ENCODE measurements at places on chromosomes 16 and 17.

DNA sequence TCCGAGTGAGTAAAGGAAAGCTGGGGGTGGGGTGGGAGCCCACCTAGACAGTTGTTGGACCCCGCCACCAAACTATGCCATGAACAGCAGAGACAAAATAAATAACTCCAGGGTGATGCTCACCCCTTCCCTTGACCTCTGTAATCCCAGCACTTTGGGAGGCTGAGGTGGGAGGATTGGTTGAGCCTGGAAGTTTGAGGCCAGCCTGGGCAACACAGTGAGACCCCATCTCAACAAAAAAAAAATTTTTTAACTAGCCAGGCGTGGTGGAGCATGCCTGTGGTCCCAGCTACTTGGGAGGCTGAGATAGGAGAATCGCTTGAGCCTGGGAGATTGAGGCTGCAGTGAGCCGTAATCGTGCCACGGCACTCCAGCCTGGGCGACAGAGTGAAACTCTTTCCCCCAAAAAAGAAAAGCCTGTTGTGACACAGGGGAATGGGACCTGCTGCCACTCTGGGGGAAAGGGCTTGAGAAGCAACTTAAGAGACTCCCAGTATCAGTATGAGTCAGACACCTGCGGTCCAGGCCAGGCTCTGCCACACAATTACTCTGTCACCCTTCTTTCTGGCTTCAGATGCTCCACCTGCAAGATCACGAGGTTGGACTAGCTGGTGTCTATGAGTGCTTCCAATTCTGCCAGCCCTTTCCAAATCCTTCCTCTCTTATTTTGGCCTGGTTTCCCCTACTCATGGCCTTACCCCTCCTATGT, 5.0 kb downstream of the SGCA start:
- no peak for DNase-seq

DNA sequence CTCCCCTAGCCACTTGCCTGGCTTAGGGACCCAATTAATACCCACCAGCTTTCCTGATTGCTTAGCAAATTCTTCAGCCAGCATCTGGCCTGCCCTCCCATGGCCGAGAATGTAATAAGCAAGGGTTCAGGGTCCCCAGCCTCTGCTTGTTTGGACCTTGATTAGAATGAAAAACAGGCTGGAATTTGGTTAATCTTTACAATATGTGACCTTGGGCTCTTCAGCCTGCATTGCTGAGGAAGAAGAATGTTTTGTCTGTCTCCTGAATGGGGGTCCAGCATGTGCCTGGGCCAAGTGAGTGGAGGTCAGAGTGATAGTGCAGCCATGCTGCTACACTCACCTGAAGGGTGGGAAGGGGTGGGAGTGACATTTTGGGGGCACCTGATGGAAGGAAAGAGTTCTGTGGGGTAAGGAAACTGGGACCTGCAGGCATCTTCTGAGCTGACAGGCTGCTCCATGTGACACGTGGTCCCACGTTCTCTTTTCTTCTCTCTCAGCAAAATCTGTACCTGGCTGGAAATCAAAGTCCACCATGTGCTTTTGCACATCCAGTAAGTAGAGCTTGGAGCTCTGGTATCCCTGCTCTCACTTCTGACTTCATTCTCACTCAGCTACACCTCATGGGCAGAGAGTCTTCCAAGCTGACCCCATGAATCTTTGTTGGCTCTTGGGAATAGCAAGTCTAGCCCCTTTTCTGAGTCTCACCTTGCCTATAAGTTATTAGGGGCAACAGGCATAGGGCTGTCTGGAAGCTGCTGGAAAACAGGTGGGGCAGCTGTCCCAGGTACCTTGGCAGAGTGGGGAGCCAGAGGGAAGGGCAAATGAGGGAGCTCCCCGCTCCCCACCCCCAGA, 5.3 kb downstream of the TMEM106A start:
- no peak for DNase-seq

- DNase-seq, result no peak
Measured at GRCh38 chr16:56764835-56765234, 34.9 kb downstream of the NUP93 start.

DNA sequence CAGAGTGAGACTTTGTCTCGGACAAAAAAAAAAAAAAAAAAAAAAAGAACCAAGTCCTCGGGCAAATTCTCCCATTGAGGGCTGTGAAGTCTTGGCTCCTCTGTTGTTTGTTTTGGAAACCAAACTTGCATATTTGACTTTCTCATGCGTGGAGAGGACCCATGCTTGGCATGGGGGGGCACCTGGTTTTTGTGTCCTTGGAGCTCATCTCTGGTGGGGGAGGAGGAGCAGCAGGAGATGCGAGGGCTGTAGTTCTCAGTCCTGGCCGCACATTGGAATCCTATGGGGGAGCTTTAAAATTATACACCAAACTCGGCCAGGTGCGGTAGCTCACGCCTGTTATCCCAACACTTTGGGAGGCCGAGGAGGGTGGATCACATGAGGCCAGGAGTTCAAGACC, 74.5 kb downstream of the ABCC6 start:
- DNase-seq, result no peak

- DNase-seq, result no peak
Measured at GRCh38 chr16:65916995-65917394, 449.5 kb upstream of the CDH5 start.

DNA sequence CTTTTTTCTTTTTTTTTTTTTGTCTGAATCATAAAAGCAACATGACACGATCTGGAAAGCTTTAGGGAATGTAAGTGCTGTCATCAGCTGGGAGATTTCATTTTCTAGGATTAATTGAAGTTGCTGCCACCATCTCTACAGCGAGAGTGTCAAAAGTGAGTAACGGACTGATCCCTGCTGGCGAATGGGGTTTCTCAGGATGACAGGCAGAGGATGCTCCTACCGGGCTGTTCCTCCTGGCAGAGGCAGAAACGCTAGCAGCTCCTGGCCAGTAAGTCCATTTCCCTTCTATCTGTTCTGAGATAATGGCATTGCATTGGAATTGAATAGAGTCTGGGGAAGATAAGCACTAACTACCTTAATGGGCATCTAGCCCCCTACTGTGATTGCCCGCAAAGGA, 80.5 kb upstream of the KIFC3 start:
- DNase-seq, result no peak

GRCh38 chr17:79666111-79666510, 55.3 kb upstream of the RBFOX3 start:
- no peak for DNase-seq

GRCh38 chr17:4511199-4511932, 12.7 kb downstream of the SPNS2 start:
- DNase-seq, result no peak

DNA sequence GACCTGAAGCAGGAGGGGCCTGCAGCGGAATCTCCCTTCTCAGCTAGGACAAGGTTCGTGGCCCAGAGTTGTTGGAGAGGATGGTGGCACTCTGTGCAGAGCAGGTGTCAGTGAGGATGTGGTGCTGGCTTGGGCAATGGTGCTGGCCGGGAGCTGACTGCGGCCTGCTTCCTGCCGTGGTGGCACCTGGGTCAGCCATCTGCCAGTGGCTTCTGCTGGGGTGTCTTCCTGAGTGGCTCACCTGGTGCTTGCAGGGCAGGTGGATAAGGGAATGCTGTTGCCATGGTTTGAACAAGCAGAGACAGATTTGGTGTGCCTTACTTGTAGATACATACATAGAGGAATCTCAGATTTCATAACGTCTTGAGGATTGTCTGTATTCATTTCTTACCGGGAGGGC, 69.6 kb downstream of the SEC14L1 start:
- DNase-seq, result no peak

DNA sequence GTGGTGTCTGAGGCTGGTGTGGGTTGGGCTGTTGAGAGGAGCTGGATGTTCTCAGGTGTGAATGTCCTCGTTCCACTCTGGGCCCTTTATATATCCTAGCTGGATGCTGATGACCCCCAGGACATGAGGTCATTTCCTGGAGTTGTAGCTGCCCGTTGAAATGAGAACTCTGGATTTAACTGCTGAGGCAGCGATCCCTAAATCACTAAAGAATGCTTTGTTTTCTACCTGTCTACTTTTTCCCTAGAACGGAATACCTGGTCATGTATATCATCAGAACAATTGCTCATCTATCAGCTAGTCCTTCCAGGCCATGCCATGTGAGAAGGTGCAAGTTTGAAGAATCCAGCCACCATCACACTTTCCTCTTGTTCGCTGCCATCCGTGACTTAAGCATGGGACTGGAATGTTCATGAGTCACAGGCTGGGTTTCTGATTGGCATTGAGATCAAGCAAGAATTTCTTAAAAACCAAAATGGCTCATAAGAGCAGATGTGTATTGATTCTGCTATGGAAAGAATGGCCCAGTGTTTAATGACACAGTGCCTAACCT, at the start of gene KRTAP2-3:
Gene KRTAP2-3 (minus strand): TSS at position 63 of the 553 bp plus-strand sequence. CDS start 64 bp downstream, outside the sequence.
- no peak for DNase-seq

DNA sequence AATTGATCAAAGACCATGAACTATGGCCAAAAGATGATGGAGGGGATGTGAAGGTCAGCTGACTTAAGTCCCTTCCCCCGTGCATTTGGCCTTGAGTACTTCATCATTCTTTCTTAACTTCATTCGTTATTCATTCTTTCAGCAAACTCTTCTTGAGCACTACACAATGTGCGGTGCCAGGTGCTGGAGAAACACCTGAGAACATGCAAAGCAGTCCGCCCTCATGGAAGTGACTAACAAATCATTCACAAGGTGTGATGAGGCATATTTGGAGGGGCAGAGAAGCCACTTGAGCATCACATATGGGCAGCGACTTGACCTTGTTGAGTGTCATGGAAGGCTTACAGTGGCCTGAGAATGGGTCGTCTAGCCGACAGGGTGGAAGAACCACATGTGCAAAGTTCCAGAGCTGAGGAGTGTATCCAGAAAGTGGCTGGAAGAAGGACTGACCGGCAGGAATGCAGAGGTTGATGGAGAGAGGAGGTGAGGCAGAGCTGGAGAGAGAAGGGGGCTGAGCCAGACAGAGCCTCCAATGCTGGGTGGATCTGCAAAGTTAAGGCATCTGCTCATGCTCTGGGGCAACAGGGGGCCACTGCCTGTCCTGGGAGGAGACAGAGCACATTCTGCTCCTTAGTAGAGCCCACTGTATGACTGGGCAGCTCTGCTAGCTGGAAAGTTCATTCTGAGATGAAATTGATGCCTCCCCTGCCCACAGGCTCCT, 25.1 kb upstream of the EIF1 start:
- DNase-seq, result no peak

DNA sequence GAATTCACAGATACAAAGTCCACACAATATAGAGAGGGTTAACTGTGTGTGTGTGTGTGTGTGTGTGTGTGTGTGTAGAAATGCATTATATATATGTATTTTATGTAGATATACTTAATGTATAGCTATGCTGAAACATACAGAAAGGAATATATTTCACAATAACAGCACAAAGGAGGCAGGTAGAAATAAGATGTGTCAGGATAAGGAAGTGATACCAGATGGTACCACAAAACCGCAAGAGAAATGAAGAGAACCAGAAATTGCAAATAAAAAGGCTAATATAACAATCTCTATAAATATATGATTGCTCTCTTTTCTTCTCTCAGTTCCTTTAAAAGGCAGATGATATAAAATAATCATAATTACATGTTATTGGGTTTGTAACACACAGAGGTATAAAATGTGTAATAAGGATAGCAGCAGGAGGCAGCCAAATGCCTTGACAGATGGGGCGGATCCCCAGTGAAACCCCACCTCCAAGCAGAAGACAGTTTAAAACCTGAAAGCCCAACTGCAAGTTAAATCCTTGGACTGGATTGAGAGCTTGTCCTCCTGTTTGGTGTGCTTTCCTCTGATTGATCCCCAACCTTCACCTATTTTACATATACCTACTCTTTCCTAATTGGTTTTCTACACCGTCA, 365.4 kb upstream of the C16orf82 start:
- no peak for DNase-seq

DNA sequence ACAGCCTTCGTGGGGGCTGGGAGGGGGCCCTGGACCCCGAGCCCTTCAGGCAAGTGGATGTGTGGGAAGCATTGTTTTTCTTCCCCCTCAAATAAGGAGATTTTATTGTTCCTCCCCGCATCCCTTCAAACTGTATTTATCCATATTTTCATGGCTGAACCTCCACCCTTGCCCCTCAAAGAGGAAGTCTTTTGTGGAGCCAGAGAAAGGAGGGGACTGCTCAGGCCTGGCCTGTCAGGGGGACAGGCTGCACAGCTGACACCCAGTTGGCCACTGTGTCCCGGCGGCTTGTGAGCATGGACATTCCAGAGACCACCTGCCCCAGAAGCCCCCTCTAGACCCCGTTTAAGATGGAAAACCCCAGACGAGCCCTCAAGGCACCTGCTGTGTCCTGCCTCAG, 15.9 kb downstream of the HEXIM2 start:
- DNase-seq, result no peak

DNA sequence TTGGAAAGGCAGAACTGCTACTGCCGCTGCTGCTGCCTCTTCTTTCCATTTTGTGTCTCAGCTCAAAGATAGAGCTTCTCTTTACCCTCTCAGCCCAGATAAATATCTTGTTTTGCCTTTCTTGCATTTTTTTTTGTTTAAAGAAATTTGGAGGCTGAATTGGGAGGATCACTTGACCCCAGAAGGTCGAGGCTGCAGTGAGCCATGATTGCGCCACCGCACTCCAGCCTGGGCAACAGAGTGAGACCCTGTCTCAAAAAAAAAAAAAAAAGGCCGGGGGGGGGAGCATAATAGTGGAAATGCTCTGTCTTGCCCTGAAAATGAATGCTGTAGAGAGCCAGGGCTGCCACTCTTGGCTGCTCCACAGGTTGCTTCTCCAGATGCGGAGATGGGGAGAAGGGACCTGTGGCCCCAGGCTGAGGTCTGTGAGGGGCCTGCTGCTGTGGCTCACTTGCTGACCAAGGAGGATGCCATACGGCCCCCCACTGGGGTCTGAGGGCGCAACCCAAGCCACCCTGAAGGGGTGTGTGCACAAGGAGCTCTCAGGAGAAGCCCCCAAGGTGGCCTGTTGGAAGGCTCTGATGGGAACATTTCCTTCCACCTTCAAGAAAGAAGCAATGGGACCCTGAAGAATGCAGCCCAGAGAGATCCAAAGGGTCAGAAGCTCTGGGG, 21.5 kb upstream of the G6PC1 start:
- DNase-seq, result no peak

GRCh38 chr17:17116406-17116805, 74.1 kb downstream of the MPRIP start:
- no peak for DNase-seq

DNA sequence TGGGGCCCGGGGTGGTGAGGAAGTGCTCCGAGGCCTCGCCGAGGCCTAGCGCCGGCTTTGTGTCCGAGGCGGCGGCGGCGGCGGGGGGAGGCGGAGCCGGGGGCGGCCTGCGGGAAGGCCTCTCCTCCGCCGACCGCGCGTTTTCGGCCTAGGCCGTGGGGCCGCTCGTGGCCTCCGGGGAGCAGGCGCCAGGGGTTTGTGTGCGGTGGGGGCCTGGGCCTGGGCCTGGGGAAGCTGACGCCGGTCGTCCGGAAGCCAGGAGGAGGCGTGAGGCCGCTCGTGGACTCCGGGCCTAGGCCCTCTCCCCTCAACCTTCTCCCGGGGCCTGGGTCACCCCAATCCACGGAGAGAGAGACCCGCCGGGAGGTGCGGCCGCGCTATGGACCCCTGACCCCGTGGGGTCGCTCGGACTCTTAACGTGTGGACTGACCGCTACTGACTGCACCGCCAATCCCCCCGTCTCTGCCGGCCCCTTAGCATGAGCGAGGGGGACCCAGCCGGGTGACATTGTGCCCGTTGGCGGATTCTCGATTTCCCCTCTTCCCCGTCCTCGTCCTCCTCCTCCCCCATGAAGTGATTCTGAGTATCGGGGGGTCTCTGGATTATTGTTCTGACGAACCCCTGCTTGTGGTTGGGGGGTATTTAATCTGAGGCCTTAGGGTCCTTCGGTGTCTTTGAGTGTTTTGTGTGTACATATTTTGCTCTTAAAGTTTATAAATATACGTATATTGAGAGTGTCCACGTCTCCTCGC, 660 bp downstream of the RBBP6 start:
- DNase-seq, result no peak

GRCh38 chr17:46264456-46265198, 30.3 kb upstream of the LRRC37A start:
- DNase-seq, result no peak

- DNase-seq, result no peak
Measured at GRCh38 chr16:15051387-15051951, 4.4 kb downstream of the NTAN1 start.
